ENCODE measurements at places on chromosomes 3 and 15.

GRCh38 chr3:196192036-196192523 lies 19.1 kb downstream of the ZDHHC19 start:
- no peak for DNase-seq

DNA sequence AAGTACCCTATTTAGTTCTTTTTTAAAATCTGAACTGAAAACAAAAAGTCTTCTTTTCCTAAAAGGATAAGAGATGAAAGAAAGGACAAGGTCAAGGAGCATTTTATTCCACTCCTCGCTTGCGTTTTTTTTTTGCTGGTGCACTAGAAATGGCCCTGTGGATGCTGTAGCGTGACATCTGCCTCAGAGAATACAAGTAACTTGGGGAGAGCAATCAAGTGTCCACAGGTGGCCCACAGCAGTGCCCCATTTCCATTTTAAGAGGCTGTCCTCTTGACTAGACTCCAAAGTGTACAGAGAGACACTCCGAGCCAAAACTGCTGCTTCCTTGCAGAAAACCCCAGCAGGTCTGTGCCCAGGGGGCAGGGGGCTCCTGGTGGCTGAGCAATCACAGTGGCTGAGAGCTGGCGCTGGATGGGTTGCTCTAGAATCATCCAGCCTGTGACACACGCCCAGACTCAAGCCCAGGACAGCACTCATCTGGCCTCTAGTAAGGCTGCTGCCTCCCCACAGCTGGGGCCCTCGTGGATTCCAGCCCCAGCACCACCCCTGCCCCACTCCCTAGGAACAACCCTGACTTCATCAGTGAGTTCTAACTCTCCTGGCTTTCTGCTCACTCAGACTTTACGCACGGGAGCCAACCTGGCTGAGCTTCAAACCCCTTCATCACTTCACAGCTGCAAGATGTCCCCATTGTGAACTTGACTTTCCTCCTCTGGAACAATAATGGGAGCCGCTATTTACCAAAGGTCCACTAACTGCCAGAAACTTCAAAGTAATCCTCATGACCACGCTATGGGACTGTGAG lies 71.1 kb upstream of the SPATA12 start:
- DNase-seq: no peak

- no peak for DNase-seq
These were observed 20.9 kb upstream of the LMCD1 start for GRCh38 chr3:8480699-8481098.

- DNase-seq: peak; percentile 34
These were observed 618 bp downstream of the PARL start for GRCh38 chr3:183884097-183884426.

- DNase-seq: no peak
These were observed 11.3 kb downstream of the PFN2 start for GRCh38 chr3:149959443-149959842.

- no peak for DNase-seq
These were observed 95.7 kb downstream of the CPN2 start for GRCh38 chr3:194255252-194256039.

GRCh38 chr15:39574427-39574826 lies 6.5 kb upstream of the THBS1 start:
- DNase-seq: no peak

- no peak for DNase-seq
These were observed 239.3 kb downstream of the ALCAM start for GRCh38 chr3:105606016-105606415.

DNA sequence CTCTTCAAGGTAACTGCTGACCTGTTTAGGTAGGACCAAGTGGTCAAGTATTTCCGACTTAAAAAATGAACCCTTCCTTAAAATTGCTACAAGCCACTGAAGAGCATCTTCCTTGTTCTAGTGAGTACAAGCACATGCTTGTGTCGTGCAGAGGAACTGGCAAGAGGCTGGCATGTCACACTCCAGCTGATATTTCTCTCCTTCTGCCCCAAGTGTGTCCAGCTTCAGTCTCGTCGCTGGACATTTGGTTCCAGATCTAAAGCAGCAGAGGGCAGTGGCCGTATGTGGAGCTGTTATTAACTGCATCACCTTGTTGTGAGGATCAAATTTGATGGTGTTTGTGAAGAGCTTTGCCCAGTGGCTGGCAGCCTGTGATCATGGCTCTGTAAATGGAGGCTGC lies 10.0 kb downstream of the RBP2 start:
- DNase-seq: no peak

DNA sequence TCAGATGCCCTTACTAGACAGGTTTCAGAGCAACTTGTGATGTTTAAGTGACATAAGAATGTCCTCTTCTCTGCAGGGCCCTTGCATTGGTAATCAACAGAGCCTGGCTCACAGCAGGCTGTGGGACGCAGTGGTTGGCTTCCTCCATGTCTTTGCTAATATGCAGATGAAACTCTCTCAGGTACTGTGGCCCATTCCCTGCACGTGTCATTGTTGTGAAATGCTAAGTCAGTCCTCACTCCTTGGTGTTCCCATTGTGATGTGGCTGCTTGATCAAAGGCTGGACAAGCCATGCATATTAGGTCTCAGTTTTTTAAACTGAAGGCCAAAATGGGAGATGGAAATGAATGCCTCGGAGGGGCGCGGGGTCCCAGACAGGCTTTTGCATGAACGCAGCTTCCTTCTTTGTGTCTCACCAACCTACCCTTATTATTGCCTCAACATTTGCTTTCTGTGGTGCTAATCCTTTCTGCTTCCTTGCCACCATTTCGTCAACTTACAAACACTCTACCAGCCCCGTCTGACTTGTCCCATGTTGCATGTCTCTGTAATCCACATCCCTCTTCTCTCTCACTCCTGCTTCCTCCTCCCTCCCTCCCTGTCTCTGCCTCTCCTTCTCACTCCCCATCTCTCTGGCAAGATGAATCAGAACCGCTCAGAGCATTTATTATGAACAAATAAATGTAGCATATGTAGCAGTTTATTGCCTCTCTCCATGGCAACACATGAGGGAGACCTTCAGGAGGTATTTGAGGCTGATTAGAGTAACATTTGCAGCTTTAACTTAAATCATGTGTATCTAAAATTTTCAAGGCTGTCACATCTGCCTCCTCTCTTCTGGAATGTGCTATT lies 133.2 kb upstream of the CHRM5 start:
- no peak for DNase-seq

GRCh38 chr15:93619597-93619996 lies 530.6 kb upstream of the RGMA start:
- DNase-seq: no peak

DNA sequence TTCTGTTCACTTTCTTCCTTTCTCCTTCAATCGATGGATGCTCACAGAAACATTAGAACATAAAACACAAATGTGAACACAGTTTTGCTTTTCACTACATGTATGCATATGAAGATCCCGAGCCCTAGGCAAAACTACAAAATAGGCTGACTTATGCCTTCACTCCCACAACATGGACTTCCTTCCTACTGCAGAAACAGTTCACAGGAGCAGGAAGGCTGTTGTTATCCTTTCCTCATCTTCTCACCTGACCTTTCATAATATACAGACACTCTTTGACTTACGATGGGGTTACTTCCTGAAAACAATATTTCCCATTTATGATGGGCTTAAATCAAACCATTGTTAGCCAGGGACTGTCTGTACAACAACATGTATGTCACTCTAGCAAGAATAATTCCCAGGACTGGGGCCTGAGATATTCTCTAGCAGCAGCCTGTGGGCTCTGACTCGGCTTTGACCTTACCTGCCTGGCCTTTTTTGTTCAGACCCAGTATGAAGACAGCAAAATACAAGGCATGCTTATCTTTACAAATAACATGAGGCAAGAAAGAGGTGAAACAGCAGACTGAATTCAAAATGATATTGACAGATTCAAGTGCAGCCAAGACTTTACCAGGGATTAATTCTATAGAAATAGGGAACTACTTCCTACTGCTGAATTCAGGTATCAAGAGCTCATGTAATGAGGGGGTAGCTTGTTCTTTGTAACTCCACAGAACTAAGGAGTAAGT lies 51.8 kb upstream of the PLXND1 start:
- no peak for DNase-seq

GRCh38 chr15:57537488-57538264 lies 54.0 kb upstream of the MYZAP start:
- DNase-seq: no peak

- no peak for DNase-seq
These were observed 37.3 kb downstream of the USF3 start for GRCh38 chr3:113659101-113659541.

DNA sequence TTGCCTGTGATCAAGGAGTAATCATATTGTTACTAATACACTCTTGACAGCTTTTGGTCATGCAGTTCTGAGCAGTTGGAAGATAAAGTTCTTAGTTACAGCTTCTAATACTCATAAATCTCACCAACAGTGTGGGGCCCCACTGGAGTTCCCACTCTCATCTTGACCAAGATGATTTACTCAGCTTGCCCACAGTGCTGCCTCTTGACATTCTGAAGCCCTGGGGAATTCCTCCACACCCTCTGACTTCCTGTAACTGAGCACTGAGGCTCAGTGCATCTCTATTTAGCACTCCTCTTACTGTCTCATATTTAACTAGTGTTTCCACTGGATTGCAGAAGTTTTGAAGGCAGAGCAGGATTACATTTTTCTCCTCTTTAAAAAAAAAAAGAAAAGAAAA lies 1.9 kb upstream of the ARL6IP5 start:
- DNase-seq: peak; percentile 77

GRCh38 chr3:167772992-167773391 lies 37.5 kb downstream of the SERPINI1 start:
- peak; percentile 31 for DNase-seq

DNA sequence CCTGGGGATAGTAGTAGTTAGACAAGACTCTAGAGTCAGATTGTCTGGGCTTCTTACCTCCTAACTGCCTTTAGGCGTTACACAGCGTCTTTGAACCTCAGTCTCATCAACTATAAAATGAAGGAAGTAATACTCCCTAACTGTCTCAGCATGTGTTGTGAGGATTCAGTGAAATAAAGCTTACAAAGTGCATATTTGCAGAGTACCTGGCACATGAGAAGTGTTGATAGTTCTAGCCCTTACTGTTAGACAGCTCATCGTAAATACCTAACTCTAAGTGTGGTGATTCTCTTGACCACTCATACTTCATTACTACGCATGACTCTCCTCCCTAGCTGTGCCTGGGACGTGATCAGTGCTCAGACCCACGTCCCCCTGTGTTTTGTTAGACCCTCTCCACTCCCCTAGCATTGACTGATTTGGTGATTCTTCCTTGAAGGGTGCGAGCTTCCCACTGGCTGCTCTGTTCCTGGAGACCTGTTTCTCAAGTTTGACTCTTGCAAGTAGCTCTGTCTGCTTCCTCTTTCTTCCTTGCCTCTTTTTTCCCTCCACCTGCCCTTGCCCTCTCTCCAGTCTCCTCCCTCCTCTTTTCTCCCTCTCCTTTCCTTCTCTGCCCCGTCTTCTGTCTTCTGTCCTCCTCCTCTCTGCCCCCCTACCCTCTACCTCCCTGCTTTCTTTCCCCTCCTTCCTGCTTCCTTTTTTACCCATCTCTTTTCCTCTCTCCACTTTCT lies 124.2 kb downstream of the SLC25A26 start:
- no peak for DNase-seq

DNA sequence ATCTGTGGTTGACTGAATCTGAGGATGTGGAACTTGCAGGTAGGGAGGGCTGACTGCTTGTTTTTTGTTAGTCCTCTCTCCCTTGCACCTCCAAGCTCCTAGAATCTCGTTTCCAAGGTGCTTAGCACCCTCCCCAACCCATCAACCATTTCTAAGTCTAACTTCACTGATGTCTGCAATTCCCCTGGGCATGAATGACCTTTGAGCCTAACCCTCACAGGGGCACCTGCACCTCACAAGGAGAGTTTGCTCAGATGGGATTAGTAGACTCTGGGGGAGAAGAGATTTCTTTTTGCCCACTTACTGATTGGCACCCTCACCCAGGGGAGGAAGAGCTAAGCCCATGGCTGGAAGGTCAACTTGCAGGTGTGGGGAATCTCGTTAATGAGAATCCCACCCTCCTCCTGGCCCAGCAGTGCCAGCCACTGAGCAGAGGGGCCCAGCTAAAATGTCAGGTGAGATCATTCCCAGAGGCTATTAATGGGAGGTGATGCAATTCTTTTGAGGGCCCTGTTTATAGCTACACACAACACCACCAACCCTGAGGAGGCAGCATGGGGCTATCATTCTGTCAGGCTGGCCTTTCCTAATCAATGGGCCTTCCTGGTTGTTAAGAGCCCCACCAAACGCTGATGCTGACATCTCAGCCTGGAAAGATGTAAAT lies 81.6 kb upstream of the HERC1 start:
- DNase-seq: no peak

DNA sequence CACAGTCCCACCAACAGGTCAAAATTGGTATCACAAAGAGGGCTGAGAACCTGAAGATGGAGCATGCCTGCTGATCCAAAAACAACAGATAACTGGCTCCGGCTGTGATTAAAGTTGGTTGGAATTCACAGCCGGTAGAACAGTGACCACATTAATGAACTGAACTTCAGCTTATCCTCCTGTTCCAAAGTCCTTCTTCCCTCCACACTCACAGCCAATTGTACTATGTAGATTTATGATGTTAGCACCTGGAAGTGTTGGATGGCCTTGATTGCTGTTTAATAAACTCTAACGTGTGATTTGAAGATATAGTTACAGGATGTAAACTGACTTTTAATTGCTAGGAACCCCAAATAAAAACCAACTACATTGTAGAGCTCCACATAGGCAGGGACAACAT lies 367.3 kb upstream of the FRG2C start:
- DNase-seq: no peak

GRCh38 chr3:6736836-6737629 lies 123.9 kb upstream of the GRM7 start:
- no peak for DNase-seq

DNA sequence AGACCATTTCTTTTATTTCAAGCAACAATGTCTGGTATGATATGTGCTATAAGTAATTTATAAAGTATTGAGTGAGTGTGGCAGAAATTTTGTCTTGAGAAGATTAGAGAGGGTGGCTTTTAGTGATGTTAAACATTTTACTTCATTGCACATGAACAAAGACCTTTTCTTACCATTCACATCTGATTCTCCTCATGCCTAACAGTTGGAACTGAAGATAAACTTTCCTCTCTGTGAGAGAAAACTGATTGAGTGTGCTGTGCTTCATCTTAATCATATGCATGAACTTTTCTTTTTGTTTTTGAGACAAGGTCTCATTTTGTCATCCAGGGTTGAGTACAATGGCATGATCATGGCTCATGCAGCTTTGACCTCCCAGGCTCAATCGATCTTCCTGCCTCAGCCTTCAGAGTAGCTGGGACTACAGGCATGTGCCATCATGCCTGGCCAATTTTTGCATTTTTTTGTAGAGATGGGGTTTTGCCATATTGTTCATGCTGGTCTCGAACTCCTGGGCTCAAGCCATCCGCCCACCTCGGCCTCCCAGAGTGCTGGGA lies 377.7 kb upstream of the GOLIM4 start:
- DNase-seq: no peak

- peak; percentile 30 for DNase-seq
These were observed 740 bp downstream of the MAGI1 start for GRCh38 chr3:66037986-66038369.

- no peak for DNase-seq
These were observed 4.6 kb downstream of the GRM2 start for GRCh38 chr3:51711352-51712037.

DNA sequence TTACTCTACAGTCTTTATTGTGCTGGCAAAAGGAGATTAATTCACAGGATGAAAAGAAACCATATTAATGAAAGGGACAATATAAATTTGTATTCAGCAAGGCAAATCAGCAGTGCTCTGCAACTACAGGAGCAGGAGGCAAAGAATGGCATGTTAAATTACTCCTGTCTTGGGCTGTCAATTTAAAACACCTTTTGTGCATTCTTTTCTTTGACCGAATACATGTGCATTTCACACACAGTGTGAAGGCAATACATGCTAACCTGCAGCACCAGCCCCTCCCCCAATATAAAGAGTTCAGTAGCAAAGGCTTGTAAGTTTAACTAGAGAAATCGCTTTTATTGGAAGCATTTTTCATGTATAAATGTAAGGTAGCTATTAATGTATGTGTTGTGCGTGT lies 275.2 kb upstream of the TOPAZ1 start:
- no peak for DNase-seq

Measured in MM.1S (cell line).